ENCODE measurements at places on chromosomes 12 and 14.
A peak's percentile ranks its signal among the peaks of the same experiment; 100 is the strongest.

DNA sequence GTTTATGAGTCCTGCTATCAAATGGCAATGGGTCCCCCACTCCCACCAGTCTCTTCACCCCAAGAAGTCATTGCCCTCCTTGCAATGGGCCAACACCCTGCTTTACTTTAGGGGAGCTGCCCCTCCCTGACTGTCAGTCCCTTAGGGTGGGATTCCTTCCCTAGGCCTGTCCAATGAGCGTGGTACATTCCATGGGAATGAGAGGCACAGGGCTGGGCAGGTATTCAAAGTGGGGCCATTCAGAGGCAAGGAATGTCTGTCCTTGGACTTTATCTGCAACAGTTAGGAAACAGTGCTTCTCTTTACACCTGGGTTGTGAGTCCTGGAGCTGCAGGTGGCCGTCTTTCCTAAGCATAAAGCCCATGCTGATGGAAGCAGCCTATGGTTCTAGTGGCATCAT is 40.8 kb downstream of the TMEM132C start:
- DNase-seq: no peak

- DNase-seq: no peak
Observed at GRCh38 chr12:4490973-4491372, 45.4 kb upstream of the FGF6 start.

GRCh38 chr14:76181546-76181945 is 29.8 kb downstream of the GPATCH2L start:
- DNase-seq: no peak

DNA sequence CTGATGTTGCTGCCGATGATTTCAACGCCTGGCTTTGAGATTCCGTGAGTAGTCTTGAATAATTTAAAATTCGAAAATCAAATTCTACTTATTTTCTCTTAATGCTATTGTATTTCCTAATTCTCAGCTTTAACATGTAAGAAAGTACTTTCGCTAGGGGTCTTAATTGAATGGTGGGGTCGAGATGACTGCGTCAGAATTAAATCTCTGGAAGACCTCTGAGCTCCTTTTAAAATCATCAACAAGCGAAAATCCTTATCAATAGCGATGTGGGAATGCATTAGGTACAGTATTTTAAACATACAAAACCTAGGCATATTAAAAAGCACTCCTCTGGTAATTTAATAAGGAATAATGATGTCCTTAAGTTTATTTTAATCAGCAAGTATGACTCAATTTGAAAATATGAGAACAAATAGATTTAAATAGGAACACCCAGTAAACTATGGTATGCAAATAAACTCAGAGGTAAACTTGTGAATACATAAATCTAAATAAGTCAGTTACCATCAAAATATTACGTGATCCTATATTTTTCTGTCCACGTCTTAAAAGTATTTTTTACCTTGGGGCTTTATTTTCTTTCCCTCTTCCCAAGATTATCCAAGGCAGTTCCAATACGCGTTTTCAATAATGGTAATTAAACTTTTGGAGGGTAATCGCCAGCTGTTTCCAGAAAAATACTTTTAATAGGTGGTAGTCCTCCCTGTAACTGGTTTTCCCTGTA is 1.4 kb downstream of the FOXA1 start:
- no peak for DNase-seq

DNA sequence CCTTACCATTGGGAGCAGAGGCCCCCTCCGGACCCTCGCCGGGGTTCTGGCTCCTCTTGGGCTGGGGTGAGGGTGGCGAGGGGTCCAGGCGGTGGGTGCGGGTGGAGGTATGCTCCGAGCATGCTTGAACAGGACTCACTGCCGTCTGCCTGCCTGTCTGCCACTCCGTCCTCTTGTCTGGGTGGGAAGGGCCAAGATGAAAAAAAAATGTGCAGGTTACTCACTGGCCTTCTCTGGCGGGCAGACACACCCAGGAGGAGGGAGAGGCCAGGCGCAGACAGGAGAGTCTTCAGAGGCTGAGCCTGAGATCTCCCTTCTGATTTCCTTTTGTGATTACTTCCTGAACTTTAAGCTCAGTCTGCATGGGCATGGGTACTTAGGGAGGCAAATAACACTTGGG is 76.1 kb downstream of the STON2 start:
- peak; percentile 48 for DNase-seq
